ENCODE measurements at places on chromosomes 6 and 20. TPM values are rescaled to one million over a fixed set of nuclear protein-coding genes. Genes with fewer than 3 reads are reported as not detected.
A peak's percentile ranks its signal among the peaks of the same experiment; 100 is the strongest.

GRCh38 chr6:110687326-110687725 is 127.9 kb downstream of the CDK19 start:
- DNase-seq, result no peak

GRCh38 chr6:4840169-4840568 is 64.0 kb downstream of the CDYL start:
- DNase-seq, result no peak

DNA sequence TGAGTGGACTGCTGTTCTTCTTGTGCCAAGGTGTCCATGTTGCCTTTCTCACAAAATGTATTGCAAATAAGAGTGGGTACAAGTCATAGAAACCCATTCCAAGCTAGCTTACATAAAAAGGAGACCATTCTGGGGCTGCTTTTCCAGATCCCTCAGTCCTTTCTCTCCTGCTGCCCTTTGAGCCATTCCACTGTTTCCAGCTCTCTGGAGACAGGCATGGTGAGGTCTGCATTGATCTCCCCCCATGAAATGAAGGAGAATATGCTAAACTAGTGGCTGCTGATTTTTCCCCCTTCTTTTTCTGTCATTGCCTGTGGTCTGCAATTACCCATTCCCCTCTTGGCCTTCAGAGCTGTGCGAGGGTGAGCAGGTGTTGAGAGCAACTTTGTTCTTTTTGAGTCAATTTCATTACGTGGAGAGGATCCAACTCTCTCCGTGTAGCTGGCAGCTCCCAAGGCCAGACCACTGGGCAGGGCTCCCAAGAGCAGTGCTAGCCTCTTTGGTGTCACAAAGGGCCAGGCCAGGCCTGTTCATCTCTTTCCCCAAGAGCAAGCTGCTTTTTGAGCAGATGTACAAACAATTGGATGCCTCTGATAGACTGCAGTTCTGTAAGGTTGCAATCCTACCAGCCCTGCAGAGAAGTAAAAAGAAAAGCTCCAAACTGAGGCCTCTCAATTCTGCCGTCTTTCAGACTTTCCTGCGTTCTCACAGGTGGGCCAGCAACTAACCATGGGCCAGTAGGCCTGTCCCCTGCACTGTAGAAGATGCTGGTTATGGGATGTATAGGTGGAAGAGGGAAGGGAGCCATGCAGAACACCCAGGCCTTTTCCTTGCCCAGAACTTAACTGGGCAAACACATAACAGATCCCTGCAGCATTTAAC is 96.1 kb upstream of the ARMC2 start:
- no peak for DNase-seq

DNA sequence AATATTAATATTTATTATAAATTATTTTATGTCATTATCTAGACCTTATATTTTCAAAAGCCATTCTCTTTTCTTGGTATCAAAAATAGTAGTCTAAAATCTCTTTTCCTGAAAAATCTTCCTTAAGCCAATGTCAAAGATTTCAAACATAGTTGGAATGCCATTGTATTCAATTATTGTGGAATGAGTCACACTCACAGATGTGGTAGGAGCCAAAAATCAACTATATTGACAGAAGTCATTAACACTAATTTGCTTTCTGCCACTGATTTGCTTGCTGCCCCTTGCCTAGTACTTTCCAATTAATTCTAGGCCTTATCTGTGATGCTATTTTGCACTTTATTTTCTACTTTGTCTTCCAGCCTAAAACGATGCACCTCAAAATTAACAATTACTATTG is 1326.3 kb upstream of the GJE1 start:
- DNase-seq, result peak; percentile 5

Gene SNRPB
- total RNA-seq, result 109 TPM

DNA sequence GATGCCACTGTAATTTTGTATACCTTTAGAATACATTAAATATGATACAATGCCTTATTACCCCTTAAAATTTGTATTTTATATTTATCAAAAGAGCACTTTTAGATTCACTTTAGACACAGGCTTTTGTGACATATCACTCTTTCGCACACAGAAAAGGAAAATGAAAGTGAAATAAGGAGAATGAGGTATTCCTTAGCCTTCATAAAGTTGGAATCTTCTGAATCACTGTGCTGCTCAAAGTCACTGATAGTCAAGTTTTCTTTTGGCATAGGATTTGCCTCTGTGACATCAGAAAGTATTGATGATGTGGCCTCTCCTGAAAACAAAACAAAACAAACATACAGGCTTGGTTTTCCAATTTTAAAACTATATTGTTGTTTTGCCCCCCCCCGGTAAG is 1097.1 kb downstream of the KIF16B start:
- DNase-seq, result no peak

Gene FKBP1C
- 1.1 TPM for total RNA-seq

- DNase-seq, result no peak
Measured at GRCh38 chr6:23357185-23357766, 768.7 kb upstream of the NRSN1 start.

DNA sequence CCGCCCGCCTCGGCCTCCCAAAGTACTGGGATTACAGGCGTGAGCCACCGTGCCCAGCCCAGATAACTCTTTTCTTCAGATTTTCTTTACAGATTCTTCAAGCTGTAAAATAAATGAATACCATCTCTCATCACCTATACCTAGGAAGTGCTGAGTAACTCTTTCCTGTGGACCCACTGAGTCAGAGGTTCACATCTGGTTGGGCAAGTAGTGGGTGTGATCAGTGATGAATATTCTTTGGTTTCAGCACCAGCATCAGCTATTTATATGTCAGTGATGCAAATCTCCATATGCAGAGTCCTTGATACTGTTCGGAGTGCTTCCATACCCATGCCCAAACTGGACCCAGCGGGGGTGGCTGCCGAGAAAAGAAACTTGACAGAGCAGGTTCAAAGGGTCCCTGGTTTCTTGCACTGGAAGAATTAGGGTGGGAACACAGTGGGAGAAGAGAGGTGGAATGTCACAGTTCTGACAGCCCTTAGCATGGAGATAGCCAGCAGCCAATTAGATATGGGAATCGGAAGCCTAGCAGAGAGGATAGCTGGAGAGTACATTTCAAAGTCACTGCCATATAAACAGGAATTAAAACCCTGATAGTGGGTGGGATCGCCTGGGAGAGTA is 64.9 kb upstream of the DDR1 start:
- DNase-seq, result no peak

- DNase-seq, result no peak
Measured at GRCh38 chr6:54377776-54378175, 69.5 kb downstream of the TINAG start.

GRCh38 chr20:3932277-3932676 is 43.1 kb downstream of the PANK2 start:
- DNase-seq, result peak; percentile 26

DNA sequence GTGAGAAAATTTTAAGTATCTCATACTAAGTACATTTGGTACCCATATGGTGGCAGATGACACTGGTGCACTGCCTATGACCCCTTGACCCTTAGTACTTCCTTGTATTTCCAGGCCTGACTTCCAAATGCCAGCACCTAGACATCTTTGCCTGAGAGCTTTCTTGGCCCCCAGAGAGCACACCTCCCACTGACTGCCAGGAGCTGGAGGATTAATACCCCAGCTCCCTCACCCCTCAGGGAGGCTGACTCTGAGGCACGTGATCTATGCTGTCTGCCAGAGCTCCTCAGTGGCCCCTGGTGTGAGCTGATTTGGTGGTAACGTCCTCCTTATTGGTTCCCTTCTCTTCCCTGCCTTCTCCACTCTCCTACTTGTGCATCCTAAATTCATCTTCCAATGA is 38.0 kb downstream of the BFSP1 start:
- no peak for DNase-seq

DNA sequence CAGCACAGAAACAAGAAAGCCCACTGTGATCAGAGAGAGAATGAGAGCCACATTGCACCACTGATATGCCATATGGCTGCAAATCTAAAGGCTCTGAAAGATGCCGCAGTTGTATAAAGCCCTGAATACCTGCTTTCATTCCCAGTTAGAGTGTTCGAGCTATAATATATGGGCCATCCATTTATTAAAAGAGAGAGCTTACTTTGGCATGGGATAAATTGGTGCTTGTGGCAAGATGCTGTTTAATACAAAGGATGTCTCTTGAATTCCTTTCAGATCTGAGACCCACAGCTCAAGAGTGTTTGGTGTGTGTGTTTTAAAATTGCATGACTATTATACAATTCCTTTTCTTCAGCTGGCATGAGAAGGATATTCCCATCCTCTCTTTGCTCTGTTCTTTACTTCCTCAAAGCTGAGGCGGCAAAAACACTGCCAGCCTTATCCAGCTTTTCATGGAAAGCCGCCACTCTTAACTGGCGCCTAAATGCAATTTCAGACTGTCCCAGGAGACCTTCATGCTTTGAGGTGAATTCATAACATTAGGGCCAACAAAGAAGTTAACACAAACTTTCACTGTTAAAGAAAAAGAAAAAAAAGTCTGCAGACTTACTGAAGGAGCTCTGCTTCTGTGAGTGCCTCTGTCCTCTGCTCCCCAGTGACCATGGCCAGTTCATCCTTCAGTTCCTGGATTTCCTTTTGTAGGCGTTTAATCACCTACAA is 147.6 kb downstream of the KIF6 start:
- DNase-seq, result no peak

Gene PPP1R3G
- 3.3 TPM for total RNA-seq

Gene MEP1A
- not detected for total RNA-seq

GRCh38 chr6:1679031-1679687 is 69.4 kb downstream of the FOXC1 start:
- DNase-seq, result no peak

DNA sequence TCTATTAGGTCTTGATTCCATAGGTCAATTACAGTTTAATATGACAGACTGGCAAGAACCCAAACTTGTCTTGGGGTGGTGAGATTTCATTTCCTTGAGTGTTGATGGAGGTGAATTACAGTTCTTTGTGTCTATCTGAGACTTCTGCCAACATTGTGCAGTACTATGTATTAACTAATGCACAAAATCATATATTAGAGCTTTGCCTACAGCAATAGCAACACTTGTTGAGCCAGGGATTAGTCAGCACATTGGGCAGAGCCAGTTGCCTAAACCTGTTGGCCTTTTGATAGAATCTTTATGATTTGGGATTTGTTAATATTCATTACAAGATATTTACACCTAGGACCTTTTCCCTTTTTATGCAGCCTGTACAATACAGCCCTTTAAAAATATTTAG is 135.3 kb upstream of the CENPW start:
- no peak for DNase-seq

- DNase-seq, result no peak
Measured at GRCh38 chr20:49161428-49162152, 26.5 kb downstream of the STAU1 start.

GRCh38 chr20:46638134-46638897 is 12.9 kb downstream of the SLC13A3 start:
- DNase-seq, result no peak

DNA sequence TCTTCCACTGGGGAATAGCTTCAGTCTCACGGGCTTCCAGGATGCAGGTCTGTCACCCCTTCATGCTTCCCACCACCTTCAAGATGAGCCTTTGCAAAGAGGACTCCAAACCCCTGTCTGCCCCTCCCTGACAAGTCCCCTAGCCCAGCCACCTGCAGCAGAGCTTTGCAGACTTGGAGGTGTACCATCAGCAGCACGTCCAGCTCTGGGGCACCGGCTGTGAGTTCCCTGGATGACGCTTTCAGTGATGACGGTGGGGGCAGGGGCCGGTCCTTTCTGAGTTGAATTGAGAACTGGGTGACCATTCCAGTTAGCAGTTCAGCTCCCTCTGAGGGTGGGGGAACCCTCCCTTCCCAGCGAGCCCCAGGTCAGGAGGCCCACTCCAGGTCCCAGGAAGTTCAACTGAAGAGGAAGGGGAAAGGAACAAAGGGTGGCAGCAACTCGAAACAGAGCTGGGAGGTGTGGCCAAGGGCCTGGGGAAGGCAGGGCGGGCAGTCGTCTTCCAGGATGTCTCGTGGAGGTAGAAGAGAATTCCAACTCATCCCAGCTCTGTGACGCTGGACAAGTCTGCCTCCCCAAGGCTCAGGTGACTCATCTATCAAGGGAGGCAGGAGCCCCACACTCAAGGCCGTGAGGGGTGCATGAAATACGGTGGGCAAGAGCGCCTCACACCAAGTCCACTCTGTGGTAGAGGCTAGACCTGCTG is 86.0 kb downstream of the PTPN1 start:
- peak; percentile 83 for DNase-seq

GRCh38 chr20:35363190-35363589 is 48.6 kb downstream of the UQCC1 start:
- DNase-seq, result no peak
